ENCODE measurements at places on chromosomes 13 and 19.

GRCh38 chr13:72570019-72570418 lies 157.4 kb downstream of the MZT1 start:
- no peak for DNase-seq

- no peak for DNase-seq
These were observed 3.1 kb upstream of the SDHAF1 start for GRCh38 chr19:35991731-35992450.

DNA sequence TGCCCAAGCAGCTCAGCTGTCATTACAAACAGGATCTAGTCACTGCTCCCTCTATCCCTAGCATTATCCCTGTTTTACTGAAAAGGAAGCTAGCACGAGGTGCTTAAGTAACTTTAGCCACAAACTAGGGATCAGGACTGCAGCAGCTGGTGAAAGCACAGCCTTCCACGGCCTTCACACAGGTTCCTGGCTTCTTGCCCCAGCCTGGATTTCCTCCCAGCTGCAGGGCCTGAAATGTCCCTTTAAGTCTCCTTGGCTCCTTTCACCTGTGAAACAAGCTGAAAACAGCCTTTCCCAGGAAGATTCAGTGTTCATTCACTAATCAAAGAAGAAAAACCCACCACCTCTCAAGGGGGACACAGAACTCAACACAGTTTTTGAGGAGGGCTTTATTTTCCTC lies 754.5 kb downstream of the DIAPH3 start:
- peak; percentile 60 for DNase-seq

DNA sequence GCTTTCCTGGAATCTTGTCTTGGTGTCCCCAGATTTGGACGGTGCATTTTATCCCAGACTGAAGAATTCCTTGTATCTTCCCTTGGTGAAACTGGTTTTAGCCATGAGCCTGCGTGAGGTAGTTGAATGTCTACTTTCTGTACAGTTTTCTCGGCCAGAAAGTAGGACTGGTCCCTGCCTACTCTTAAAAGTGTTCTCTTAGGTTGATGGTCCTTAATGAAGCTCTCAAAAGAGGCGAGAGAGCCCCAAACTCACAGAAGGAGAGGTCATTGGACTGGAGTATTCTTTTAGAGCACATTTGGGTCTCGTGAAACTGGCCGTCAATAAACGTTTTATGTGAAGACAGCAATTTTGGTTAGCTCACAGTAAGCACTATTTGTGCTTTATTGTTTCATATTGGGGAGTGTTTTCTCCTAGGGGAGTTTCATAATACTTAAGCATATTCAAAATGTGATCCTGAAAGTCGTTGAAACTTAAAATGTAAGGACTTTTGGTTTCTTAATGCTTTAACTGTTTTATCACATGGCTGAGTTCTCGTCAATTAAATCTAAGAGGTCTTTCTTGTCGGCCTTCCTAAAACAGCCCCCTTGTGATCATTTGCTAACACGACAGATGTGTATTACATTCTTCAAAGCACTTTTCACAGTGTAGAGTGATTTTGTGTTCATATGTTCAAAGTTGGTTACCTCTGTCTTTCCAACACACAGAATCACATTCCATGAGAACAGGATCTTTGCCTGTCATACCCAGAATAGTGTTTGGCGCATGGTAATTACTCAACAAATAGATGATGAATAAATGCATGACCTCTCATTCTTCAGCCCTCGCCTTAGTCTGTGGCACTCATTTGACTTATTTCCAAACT lies 889 bp downstream of the GTF2F2 start:
- DNase-seq: no peak

GRCh38 chr13:113888701-113889330 lies 24.9 kb upstream of the GAS6 start:
- DNase-seq: no peak

DNA sequence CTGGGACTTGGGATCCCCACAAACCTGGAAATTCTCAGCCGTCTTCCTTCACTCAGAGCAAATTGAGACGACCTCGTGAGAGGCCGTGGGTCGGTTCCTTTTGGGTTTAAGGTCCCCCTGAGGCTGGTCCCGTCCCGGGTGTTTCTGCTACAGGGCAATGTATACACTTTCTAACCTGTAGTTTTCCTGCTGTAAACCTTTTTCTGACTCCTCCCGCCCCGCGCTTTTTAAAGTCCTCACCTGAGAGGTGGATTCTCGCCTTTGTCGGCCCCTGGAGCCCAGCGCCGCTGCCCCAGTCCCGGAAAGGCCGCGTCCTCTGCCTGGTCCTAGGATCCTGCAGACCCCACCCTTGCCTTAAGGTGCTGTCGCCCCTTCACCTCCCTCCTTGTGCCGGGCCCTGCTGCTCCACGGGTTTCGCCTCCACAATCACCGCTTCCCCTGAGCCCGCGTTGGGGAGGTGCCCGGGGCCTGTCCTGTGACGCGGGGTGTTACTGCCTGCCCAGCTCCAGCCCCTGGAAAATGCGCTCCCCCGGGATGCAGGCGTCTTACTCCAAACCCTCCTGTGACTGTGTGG lies 391 bp downstream of the ZNF761 start:
- DNase-seq: peak; percentile 75

DNA sequence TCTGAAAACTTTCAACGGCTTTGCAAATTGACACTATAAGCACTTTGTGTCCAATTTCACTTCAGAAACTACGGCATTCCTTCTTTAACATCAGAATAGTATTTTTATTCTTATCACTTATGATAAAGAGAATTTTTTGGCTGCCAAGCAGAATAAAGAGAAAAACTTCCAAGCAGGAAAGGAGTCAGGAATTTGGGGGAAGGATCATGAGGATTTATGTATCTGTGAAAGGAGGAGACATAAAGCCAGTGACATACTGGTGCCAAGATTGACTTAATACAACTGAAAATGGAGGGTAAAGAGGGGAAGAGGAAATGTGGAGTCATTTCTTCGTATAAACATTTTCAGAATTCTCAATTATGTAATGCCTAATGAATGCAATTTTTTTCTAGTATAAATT lies 94.7 kb downstream of the RBM26 start:
- no peak for DNase-seq

DNA sequence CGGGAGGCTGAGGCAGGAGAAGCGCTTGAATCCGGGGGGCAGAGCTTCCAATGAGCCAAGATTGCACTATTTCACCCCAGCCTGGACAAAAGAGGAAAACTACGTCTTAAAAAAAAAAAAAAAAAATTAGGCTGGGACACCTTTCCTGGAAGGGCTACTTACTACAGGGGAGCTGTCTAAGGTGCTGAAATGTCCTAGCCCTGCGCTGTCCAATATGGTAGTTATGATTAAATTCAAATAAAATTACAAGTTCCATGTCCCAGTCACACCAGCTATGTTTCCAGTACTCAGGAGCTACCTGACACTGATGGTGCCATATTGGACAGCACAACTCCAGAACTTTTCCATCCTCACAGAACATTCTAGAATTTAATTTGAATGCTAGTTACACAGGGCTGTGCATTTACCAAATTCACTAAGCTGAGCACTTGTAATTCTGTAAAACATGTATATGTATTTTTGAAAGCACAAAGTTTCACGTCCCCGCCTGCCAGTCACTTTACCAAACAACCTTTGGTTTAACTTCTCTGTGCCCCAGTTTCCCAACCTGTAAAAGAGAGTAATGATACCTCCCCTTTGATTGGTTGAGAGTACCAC lies 9.2 kb upstream of the ZSCAN22 start:
- DNase-seq: peak; percentile 68

GRCh38 chr19:40424637-40425449 lies 949 bp downstream of the SERTAD1 start:
- DNase-seq: peak; percentile 70

GRCh38 chr19:28934631-28935030 lies 278.3 kb downstream of the UQCRFS1 start:
- DNase-seq: no peak

DNA sequence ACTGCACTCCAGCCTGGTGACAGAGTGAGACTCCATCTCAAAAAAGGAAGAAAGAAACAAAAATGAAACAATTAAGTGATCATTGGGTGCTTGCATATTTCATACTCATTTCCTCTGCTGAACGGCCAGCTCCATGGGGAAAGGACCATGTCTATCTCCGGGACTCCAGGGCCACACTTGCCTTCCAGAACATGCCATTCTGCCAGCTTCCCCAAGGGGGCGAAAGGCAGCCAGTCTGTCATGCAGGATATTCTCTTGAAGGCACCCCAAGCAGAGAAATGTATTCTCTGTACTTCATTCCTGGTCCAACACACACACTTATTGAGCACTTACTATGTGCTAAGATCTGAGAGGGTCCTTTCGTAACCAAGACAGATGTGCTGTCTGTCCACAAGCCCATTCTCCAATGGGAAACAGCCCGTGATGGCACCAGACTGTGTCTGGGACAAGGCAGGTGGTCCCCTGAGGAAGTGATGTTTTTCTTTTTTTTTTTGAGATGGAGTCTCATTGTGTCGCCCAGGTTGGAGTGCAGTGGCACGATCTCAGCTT lies 10.2 kb upstream of the CARM1 start:
- DNase-seq: peak; percentile 88

DNA sequence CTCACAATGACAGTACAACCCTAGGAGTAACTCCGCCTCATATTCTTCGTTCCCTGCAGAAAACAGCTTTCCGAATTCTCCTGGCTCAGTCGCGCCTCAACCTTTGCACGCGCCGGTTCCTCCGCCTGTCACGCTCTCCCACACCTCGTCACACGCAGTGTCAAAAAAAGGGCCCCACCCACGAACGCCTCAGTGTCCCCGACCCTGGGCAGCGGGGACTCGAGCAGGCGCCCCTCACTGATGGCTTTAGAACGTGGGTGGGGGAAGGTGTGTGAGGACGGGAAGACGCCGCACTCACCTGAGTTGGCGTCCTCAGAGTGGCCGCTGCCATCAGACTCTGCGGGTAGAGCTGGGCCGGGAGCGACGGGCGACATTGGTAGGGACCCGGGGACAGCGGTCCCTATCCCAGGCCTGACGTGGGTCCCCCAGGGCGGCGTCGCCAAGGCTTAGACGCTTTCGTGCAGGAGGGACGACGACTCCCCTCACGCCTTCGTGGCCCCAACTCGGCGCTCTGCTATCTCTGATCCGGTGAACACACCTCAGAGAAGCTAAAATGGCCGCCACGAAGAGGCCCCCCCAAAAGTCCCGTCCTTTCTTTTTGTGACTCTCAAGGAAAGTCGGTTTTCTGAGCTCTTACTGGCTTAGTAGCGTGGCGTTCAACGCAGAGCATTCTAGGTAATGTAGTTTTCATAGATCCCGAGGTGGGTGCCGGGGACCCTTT lies at the start of gene ZNF154:
Gene ZNF154 (minus strand): TSS at position 564 of the 721 bp plus-strand sequence. CDS start 233 bp downstream, at position 331.
- peak; percentile 94 for DNase-seq

GRCh38 chr19:30350692-30351663 lies 21.2 kb upstream of the ZNF536 start:
- no peak for DNase-seq

DNA sequence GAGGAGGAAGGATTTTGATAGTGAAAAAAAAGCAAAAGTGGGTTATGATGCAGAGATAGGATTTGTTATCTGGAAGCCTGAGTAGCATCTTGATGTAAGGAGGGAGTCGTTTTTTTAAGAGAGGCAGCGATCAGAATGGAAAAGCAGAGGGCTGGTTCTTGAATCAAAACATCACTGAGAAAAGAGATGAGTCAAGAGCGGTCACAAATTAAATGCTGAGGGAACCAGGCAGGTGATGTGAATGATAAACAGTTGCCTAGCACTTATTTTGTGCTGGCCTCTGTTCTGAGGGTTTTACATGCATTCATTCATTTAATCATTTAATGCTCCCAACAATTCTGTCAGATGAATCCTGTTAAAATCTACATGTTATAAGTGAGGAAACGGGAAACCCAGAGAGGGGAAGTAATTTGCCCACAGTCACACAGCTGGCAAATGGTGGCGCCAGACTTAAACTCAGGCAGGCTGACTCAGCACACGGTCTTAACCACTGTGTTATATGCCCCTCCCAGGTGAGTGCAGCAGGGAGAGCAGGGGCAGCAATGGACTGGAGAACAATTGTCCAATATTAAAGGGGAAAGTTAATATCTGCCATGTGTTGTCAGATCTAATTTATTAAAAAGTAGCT lies 21.4 kb downstream of the SIGLECL1 start:
- DNase-seq: no peak

DNA sequence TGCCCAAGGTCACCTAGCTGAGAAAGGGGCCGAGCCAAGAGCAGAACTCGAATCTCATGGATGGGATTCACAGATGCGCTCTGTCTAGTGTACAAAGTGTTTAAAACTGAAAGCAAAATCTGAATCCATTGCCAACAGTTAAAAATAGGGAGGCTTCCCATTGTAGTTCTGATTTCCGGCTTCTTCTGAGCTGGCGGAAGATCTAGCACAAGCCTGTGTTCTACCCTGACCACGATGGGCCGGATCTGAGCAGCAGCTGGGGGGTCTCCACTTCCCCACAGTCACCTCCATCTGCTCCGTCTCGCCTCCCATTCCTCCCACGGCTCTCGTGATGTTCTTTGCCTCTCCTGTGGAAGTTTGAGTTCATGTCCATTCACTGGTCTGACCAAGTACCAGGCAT lies 2.4 kb downstream of the CACNG8 start:
- DNase-seq: no peak

- DNase-seq: no peak
These were observed 299.5 kb downstream of the MZT1 start for GRCh38 chr13:72427757-72428528.

- DNase-seq: no peak
These were observed 288.2 kb downstream of the MYO16 start for GRCh38 chr13:108917581-108917980.

- DNase-seq: no peak
These were observed 3.3 kb upstream of the SLC39A3 start for GRCh38 chr19:2743099-2743498.

GRCh38 chr13:21218351-21219035 lies 42.0 kb downstream of the MRPL57 start:
- no peak for DNase-seq

GRCh38 chr13:109154966-109155761 lies 525.8 kb downstream of the MYO16 start:
- DNase-seq: no peak

- DNase-seq: no peak
These were observed 1404.5 kb upstream of the SPRY2 start for GRCh38 chr13:81745391-81745790.

GRCh38 chr13:51065372-51066090 lies 45.5 kb downstream of the C13orf42 start:
- peak; percentile 26 for DNase-seq

DNA sequence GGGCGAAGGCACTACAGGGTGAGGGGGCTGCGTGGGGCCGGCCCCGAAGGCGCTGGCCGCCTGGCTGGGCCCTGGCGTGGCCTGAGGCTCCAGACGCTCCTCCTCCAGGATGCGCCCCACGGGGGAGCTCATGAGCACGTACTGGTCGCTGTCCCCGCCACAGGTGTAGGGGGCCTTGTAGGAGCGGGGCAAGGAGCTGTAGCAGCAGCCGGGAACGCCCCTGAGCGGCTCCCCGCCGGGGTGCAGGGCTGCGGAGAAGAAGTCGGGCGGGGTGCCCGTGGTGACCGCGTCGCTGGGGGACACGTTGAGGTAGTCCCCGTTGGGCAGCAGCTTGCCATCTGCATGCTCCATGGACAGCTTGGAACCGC lies 3.0 kb downstream of the IRS2 start:
- peak; percentile 87 for DNase-seq
